Stimulated activated CD4-positive, alpha-beta T cell treated with anti-CD3 and anti-CD28 coated beads, TNF-alpha, amount 100 ng/mL, for 4 hours (primary cell): ENCODE measurements at places on chromosomes 5 and 9.

GRCh38 chr9:112169368-112169767, 5.7 kb downstream of the SUSD1 start:
- no peak for DNase-seq

DNA sequence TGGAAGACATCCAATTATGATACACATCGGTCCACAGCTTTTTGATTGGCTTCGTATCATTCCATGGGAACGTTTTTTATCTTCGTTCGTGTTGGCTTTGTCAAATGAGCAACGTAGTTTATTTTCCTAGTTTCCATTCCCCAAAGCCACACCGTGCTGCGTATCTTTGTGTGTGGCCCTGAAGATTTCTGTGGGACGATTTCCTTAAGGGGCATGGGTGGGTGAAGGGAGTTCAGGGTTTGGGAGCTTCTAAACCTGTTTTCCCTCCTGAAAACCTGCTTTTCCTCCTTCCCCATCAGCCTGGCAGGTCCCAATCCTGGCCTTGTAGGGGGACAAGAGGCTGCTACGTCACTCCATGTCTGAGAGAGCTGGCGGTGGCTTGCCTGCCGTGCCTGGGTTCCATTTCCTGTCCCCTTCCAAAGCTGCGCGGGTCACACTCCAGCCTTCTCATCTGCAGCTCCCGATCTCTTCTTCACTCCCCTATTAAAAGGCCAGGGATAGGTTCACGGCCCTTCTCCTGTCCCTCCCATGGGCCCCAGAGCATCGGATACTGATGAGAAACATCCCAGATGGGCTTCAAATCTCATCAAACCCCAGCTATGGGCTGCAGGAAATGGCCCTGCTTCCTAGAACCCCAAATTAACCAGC, 23.5 kb upstream of the ASS1 start:
- DNase-seq = no peak

- no peak for DNase-seq
Observed at GRCh38 chr5:153515301-153515700, 24.8 kb downstream of the GRIA1 start.

GRCh38 chr5:63860379-63860778, 101.9 kb downstream of the HTR1A start:
- DNase-seq = no peak

DNA sequence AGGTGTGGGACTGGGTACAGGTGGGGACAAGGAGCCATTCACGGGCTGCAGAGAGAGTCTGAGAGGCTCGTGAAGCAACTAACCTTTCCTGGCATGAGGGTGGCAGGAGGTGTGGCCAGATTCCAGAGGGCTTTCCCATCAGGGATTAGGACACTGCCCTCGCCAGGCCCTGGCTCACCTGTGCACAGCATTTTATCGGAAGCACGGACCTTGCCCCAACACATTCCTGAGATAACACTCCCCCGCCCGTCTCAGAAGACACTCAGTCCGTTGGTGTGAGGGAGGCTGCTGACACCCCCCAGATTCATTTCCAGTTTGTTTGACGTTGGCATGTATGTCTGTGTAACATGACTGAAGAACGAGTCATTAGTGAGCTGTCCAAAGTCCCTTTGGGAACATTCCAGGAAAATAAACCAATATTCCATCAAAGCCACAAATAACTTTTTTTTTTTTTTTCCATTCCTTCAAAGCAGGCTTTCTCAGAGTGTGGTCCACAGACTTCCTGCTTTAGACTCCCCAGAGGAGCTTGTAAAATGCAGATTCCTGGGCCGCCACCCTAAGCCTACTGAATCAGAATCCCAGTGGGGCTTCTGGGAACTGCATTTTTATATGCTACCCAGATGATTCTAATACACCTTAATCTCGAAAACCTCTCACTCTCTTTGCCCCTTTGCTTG, 23.4 kb downstream of the WWC1 start:
- no peak for DNase-seq

- DNase-seq = no peak
Observed at GRCh38 chr5:92908952-92909601, 671.9 kb downstream of the NR2F1-AS1 start.

DNA sequence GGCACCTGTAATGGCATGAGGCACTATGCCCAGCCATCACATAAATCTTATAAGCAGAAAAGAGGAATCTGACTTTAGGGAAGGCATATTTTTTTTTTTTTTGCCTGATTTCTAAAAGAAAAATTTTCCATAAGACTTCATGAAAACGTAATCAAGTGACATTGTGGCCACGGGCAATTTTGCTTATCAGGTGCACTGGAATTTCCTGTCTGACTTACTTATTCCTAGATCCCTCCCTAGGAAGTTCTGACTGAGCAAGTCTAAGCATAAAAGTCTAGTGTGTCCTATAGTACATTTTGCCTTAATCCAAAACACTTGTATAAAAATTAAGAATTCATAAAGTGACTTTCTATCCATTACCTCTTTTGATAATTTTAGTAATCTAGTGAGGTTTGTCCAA, 12.5 kb downstream of the C5orf46 start:
- no peak for DNase-seq
